ENCODE measurements at places on chromosomes 2 and 18. TPM values are rescaled to one million over a fixed set of nuclear protein-coding genes. Genes with fewer than 3 reads are reported as not detected.
A peak's percentile ranks its signal among the peaks of the same experiment; 100 is the strongest.

DNA sequence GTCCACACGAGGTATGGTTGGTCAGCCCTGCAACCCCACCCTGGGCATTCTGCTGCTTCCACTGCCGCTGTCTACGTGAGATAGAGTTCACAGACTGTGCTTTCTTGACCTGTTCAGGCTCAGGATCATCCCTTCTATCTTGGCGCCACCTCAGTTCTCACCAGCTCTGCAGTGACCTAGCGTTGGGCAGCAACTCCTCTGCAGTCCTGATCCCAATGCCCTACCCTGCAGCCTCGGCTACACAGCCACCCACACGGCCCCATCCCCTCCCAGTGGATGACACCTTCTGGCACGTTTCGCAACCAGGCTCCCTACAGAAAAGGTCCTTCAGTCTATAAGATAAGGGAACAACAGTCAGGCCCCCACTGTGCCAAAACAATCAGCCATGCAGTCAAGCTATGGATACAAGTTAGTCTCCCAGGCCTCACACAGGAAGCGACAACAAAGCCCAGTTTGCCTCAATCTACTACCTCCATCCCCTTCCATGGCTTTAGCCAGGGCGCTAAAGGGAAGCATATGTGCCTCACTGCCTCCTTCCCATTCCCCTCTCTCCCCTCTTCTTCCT lies 317.9 kb upstream of the PKDCC start:
- no peak for DNase-seq

GRCh38 chr2:137888845-137889244 lies 75.4 kb upstream of the HNMT start:
- DNase-seq, result peak; percentile 62

- DNase-seq, result no peak
Observed at GRCh38 chr2:25757906-25758305, 84.5 kb upstream of the DTNB start.

DNA sequence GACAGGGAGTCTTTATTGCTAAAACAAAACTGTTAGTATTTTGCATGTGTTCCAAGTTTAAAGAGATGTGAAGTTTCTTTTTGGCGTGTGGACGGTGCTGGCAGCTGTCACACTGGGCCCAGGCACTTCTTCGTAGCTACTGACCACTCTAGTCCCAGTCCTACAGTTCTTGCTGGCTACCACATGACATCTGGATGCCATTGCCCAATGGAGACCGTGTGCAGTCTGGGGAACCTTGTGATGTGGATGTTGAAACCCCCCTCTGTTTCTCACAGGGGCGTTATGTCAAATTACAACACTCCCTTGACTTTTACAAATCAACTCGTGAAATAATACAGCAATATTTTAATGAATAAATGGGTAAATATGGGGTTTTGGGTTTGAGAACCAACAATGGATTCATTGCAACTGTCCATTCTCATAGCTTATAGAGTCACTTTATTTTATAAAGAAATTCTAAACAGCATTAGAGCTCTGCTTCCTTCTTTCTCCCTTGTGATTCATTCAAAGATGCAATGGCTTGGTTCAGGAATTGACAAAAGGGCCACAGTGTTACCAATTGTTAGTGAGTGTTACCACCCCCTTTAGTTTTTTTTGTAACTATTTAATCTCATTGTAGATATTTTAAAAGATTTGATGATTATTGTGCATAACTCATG lies 1.2 kb downstream of the GPD2 start:
- DNase-seq, result no peak

- peak; percentile 31 for DNase-seq
Observed at GRCh38 chr2:229235131-229235914, 35.8 kb downstream of the PID1 start.

DNA sequence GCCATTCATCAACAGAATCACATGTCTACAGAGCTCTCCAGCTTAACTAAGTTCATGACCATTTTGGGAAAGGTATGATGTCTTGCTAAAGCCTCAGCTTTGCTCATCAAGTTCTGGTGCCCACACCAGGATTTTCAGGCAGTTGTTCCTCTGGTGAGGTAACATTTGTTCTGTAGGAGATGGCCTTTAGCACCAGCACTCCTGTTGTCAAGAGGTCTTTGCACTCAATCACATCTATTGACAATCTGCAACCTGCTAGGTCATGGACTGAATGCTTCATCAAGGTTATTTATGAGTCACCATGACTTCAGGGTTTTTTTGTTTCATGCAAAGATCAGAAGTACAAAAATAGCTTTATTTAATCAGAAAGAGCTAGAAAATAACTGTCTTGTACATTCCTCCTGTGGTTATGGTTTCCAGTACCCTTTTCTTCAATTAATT lies 36.6 kb upstream of the VIT start:
- DNase-seq, result no peak

GRCh38 chr18:63244607-63245006 lies 75.0 kb downstream of the BCL2 start:
- DNase-seq, result no peak

GRCh38 chr2:9463698-9464034 lies 10.7 kb upstream of the IAH1 start:
- DNase-seq, result no peak

DNA sequence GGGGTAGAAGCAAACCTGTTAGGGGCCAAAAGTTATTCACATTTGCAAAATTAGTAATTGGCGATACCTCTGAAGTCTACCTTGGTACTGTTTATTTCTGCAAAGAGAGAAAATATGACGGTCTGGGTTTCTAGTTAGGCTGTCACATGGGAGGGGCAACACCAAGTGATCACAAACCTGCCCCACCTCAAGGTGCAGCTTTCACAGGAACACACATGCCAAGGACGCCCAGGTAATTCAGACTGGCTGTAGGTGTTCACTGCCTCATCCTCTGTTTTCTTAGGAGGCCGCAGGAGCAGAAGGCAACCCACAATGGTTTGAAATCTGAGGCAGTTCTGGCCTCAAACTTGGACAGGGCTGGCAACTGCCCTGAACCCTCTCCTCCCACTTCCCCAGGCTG lies 56.2 kb downstream of the STPG4 start:
- no peak for DNase-seq

- no peak for DNase-seq
Observed at GRCh38 chr2:113886479-113887008, 3.3 kb upstream of the ACTR3 start.

DNA sequence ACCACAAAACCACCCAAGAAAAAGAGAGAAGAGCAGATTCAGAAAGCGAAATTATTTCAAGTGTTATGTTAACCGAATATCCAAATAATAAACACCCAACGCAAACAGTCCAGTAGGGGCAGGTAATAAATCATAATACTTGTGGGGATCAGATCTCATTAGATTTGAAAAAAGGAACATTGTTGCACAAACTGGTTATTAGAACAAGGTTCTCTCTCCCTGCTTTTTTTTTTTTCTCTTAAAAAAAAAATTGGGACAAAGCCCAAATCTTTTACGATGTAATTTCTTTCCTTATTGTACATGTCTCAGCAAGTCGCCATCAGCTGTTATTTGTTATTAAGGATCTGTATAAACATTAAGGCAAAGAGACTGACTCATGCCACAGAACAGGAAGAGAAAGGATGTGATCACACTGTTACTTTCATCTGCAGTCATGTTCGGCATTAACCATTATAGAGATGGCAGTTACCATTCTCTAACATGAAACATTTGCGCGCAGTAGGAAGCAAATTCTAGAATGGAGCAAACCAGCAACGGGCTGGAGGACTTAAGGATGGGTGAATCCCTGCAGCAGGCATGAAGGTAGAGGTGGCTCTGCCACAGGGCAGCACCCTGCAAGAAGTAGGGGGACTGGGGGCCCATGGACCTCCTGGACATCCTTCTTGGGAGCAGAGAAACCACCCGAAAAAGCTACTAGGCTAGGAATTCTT lies 42.0 kb downstream of the EPHA4 start:
- no peak for DNase-seq

- DNase-seq, result no peak
Observed at GRCh38 chr2:232757905-232758304, 18.5 kb downstream of the KCNJ13 start.

DNA sequence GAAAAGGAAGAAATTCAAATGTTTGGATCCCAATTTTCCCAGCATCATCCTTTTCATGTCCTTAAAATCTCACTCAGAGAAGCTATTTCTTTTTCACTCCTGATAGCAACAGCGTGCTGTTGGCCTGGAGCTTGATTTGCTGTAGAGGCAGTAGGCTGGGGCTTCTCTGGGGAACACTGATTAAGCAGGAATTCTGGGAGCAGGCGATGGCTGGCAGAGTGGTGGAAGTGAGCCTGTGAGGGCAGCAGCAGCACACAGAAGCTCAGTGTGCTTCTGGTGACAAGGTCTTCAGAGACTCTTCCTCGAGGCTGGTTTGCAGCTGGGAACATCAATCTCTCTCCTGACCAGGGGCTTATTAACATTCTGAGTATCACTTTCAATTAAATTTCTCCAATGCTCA lies 284.6 kb downstream of the DPP10 start:
- DNase-seq, result no peak

GRCh38 chr2:235636546-235636945 lies 142.7 kb downstream of the AGAP1 start:
- no peak for DNase-seq

- no peak for DNase-seq
Observed at GRCh38 chr2:232332940-232333259, 45.7 kb upstream of the ALPP start.

GRCh38 chr2:174066871-174067270 lies 101.7 kb upstream of the SP3 start:
- no peak for DNase-seq

GRCh38 chr18:77360315-77361190 lies 110.9 kb downstream of the GALR1 start:
- no peak for DNase-seq

DNA sequence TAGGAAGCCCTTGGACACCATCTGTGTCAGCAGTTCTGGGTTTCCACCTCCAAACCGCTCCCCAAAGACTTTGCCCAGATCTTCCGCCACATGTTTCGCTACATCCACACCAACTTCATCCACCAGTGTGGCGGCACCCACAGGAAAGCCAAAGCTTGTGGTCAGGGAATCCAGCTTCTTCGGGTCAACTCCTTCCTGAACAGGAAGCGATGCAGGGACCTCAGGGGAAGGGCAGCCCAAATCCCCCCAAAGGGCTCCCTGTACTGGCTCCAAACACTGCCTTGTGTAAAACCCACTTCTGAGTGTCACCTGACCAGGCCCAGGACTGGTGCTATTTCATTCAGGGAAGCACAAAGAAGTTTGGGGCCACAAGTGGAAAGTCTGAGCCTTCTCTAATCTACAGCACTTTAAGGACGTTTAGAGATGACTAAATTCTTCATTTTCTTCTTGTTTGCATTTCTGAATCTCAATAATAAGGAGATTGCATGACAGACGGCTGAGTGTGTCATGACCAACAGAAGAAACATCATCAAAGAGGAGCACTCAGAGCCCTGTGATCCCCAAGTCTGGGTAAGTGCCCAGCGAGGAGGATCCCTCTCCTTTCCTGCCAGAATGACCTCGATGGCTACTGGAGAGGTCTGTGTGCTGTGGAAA lies 20.8 kb downstream of the GAREM2 start:
- no peak for DNase-seq

GRCh38 chr2:157388827-157389226 lies 55.1 kb downstream of the CYTIP start:
- no peak for DNase-seq

GRCh38 chr2:213703406-213704098 lies 419.3 kb downstream of the SPAG16 start:
- DNase-seq, result no peak

- no peak for DNase-seq
Observed at GRCh38 chr2:53227535-53227934, 540.1 kb upstream of the CHAC2 start.

- DNase-seq, result no peak
Observed at GRCh38 chr2:186610785-186611184, 20.9 kb downstream of the ITGAV start.

DNA sequence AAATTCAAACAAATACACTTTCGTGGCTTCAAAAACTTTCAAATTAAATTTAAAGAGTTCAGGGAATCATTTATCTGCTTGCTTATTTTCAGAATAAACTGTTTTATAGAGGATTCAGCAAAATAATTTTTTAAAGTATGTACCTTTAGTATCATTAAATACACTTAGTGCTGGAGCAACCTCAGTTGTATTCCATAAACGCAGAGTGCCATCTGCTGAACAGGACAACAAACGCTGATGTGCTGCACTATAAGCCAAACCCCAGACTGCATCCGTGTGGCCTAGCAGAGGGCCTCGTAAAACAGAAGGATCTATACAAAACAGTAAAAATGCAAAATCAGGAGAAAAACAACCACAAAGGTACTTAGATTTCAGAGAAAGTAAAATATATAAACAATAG lies 108.6 kb downstream of the STRN start:
- no peak for DNase-seq

DNA sequence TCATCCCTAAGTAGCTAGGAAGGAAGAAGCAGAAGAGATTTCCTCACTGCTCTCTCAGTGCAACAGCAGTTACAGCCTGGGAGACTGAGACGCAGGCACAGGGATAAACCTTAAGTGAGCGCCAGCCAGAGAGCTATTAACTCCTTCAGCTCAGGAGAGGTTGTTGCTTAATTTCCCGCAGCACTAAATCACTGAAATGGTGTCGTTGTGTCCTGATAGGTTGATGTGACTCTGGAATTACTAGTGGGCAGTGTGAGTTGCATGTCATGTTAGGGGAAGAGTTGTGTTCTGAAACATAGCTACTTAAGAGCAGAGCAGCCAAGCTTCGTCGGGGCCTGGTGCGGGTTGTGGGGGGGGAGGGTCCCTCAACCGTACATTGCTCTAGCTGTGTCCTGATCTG lies 225.8 kb downstream of the NAPG start:
- no peak for DNase-seq

DNA sequence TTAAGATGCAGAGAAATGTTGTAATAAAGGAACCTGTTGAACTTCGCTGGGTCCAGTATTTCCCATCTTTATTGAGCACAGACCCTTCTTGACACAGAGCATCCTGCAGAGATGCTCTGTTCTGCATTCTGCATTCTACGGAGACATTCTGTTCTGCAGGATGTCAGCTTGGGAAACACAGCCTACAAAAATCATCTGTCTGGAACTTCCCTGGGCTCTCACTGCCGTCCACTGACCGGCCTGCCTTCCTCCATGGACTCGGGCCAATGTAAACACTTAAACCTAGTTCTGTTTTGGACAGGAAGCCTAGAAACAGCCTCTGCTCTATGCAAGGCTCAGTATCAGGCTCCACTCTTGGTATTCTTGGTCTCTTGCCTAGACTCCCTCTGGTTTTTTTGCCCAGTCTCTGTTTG lies 90.0 kb upstream of the PPP1CB start:
- DNase-seq, result no peak

GRCh38 chr2:26562811-26563645 lies 78.1 kb downstream of the CIB4 start:
- no peak for DNase-seq

The DSC3 gene
- 0.87 TPM for total RNA-seq

The ITGA6 gene
- 34.0 TPM for total RNA-seq

The GPR45 gene
- 0.21 TPM for total RNA-seq

The RFTN2 gene
- 27.2 TPM for total RNA-seq

The BCL11A gene
- 9.6 TPM for total RNA-seq

The COL4A4 gene
- total RNA-seq, result 0.15 TPM

The CCDC85A gene
- total RNA-seq, result 16.4 TPM

The GYPC gene
- total RNA-seq, result 154 TPM

The TUBA4B gene
- total RNA-seq, result not detected

The HAAO gene
- 6.0 TPM for total RNA-seq

The MARCHF4 gene
- 0.46 TPM for total RNA-seq

The HOXD3 gene
- 4.1 TPM for total RNA-seq

The CNRIP1 gene
- total RNA-seq, result 21.8 TPM

The C2orf92 gene
- total RNA-seq, result 15.1 TPM

The SIX2 gene
- total RNA-seq, result 2.0 TPM

Data from endothelial cell (in vitro differentiated cells).